Stimulated activated CD4-positive, alpha-beta T cell treated with anti-CD3 and anti-CD28 coated beads, TNF-alpha, amount 100 ng/mL, for 24 hours (primary cell): ENCODE measurements at places on chromosomes 6 and 20.
A peak's percentile ranks its signal among the peaks of the same experiment; 100 is the strongest.

DNA sequence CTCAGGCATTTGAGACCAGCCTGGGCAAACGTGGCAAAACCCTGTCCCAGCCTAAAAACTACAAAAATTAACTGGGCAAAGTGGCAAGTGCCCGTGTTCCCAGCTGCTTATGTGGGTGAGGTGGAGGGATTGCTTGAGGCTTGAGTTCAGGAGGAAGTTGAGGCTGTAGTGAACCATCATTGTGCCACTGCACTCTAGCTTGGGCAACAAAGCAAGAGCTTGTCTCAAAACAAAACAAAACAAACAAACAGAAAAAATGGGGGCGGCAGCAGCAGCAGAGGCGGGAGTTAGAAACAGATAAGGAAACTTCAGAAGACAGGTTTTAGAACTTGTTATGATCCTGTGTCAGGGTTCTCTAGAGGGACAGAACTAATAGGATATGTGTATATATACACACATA is 49.0 kb downstream of the SCAF8 start:
- DNase-seq, result no peak

- no peak for DNase-seq
Observed at GRCh38 chr6:68226460-68226859, 408.6 kb upstream of the ADGRB3 start.

DNA sequence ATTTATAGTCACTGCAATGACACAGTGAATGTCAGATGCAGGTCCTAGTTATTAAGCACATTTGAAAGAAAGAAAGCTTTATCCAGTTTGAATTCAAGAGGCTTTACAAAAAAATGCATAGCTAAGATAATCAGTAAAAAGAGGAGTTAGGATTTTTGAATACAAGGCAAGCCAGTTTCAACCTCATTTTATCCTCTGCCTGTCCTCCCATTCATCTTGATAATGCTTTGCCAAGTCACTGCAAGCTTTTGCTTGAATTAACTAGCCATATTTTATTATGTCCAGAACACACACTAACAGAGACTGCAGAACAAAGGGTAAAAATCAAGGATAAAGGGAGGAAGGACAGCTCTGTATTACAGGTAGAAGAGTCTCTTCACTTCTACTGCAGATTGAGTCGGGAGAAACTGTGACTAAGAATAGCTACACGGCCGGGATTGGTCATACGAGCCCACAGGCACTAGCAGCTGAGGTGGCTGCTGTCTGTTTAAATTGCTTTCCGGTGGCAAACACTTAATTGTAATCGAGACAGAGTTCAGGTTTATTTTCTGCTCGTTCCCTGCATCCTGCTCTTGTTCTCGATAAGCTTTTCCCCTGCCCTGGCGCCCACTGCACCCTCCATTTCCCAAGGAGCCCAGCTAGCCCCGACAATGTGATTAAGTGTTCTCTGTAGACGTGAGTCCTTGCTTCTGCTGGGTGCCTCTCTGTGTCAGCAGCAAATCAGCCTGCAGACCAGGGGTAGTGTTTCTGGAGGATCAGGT is 30.5 kb upstream of the AKAP12 start:
- DNase-seq, result no peak

- no peak for DNase-seq
Observed at GRCh38 chr6:114714836-114715507, 372.1 kb upstream of the HS3ST5 start.

- no peak for DNase-seq
Observed at GRCh38 chr6:70286905-70287304, 16.0 kb downstream of the COL9A1 start.

DNA sequence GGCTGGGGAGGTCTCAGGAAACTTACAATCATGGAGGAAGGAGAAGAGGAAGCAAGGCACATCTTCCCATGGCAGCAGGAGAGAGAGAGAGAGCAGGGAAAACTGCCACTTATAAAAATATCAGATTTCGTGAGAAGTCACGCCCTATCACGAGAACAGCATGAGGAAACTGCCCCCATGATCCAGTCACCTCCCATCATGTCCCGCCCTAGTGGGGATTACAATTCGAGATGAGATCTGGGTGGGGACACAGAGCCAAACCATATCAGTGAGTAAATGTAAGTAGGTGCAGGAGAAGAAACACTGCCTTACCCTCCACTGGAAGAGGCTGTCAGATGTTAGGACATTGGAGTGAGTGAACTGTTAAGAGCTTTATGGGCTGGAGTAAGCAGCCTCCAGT is 270.4 kb downstream of the TFAP2C start:
- DNase-seq, result no peak

GRCh38 chr6:35295521-35296315 is 1.9 kb upstream of the DEF6 start:
- DNase-seq, result no peak

- peak; percentile 72 for DNase-seq
Observed at GRCh38 chr6:31400467-31401289, 2.7 kb upstream of the MICA start.

DNA sequence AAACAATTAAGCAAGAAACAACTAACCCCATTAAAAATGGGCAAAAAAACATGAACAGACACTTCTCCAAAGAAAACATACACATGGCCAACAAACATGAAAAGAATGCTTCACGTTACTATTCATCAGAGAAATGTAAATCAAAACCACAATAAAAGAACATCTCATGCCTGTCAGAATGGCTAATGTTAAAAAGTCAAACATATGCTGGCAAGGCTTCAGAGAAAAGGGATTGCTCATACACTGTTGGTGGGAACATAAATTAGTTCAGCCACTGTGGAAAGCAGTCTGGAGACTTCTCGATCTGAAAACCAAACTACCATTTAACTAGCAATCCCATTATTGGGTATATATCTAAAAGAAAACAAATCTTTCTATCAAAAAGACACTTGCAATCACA is 217.5 kb downstream of the TINAG start:
- DNase-seq, result no peak

- DNase-seq, result no peak
Observed at GRCh38 chr20:12203981-12204380, 286.3 kb downstream of the BTBD3 start.

GRCh38 chr6:24107294-24107693 is 18.7 kb upstream of the NRSN1 start:
- no peak for DNase-seq

DNA sequence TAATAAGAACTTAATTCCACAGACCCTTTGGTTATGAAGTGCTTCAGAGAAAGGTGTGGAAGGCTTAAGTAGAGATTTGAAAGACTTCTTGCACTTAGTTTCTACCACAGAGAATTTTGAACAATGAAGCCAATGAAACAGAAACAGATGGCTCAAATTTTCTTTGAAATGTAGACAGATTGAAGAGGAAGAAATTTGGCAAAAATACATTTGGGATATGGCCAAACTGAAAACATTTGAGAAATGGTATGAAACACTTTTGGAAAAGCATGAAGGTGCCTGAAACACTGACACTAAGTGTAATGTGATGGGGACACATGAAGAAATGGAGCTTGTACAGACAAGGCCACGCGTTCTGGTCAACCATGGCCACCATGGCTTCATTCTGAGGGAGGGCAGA is 272.4 kb upstream of the EXOC2 start:
- no peak for DNase-seq

- no peak for DNase-seq
Observed at GRCh38 chr20:12171923-12172524, 254.3 kb downstream of the BTBD3 start.

GRCh38 chr6:183668-184067 is 108.6 kb upstream of the DUSP22 start:
- DNase-seq, result no peak

GRCh38 chr6:52161689-52162438 is 24.3 kb upstream of the IL17A start:
- no peak for DNase-seq

DNA sequence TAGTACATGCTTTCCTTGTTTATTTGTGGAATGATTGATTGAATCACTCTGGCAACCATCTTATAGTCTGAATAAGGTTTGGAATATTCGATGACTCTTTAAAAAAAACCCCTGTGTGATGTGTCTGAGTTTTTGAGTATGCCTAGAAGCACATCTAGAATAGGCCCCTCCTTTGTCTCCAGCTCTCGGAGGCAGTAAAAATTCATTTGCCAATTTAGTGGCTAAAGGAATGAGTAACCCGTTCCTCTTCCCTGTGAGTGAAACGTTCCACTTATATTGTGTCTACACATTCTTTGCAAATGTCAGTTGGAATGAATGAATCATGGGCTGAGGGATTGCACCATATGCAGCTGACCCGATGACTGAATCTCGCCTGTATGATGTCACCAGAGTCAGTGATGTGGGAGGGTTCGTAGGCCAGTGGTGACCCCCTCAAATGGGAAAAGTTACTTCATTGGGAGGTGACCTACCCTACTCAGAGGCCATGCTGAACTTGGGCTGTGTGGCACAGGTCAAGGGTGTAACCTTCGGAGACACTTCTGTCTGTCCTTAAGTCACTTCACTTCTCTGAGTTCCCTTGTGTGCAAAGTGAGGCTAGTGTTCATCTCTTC is 21.6 kb downstream of the MOCS3 start:
- peak; percentile 33 for DNase-seq

DNA sequence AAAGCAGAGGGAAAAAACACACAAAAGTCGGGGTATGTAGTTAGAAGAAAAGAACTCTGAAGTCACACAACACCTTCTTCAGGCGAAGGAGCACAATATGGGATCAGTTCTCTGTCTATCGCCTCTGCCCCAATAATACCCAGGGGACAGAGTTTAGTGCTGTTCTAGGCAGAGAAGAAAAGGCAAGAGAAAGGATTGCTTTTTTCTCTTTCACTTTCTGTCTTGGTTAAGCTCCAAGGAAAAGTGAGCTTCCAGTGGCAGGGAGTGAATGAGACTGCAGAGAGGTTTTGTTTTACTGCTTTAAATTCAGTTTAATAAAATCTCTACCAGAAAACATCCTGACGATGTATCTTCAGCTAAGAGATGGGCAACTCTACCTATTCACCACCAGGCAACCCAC is 86.6 kb upstream of the STXBP5 start:
- no peak for DNase-seq

DNA sequence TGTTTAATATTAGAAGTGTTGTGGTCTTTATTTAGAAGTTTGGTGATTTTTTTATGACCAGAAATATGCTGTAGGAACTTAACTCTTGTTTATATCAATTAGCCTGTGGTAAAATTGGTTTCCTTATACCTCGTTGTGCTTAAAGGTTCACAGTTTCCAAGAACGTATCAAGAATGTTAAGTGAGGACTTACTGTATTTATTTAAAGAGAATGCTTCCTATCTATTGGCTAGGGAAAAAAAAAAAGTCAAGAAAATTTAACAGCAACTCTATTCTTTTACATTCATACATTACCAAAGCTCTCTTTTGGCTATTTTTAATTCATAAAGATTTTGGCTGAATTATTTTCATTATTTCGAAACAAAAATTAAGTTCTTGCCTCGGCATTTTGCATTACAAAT is 1.6 kb downstream of the KIAA0319 start:
- no peak for DNase-seq

- no peak for DNase-seq
Observed at GRCh38 chr6:106279179-106279578, 46.4 kb downstream of the ATG5 start.

GRCh38 chr6:24721461-24722215 is 2.7 kb upstream of the C6orf62 start:
- DNase-seq, result no peak

DNA sequence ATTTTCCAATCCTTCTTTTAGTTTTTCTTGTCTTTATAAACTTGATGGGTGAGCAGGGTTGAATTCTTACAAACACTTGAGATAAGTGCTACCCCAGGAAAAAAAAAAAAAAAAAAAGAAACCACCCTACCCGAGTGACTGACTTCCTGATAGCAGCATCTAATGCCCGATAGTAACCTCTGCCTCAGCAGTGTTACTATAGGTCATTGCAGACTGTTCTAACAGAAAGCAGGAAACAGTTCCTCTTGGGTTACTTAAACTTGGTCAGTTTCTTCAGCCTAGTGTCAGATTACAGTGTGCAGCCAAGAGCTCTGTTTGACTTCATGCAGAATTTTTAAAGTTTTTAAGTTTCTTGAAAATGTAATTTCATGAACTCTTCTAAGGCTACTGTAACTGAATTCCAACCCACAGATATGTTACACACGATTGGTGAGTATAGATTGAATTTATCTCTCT is 2.1 kb downstream of the MYLIP start:
- no peak for DNase-seq

- DNase-seq, result no peak
Observed at GRCh38 chr6:15937602-15938001, 191.3 kb upstream of the MYLIP start.

- DNase-seq, result no peak
Observed at GRCh38 chr20:37686762-37687477, 6.9 kb upstream of the CTNNBL1 start.

GRCh38 chr20:46089417-46090388 is at the start of gene NCOA5:
Gene NCOA5, minus strand, starts transcription at chr20:46089962. Its CDS starts 10,538 bp downstream, at chr20:46079424.
- peak; percentile 94 for DNase-seq

DNA sequence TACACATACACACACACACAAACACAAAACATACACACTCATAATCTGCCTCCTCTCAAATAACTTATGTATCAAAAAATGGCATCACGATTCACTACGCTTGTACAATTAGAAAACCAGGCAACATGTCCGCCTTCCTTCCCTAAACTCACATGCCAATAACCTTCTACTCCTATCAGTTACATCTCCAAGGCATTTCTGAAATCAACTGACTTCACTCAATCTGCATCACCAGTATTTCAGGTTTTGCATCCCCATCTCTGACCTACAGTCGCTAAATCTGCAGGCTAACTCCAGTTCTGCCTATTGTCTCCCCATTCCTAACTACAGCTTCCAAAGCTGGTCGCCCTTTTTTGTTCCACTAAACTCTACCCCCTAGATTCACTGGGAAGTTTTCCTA is 217.5 kb downstream of the PTPRK start:
- no peak for DNase-seq

GRCh38 chr20:58001381-58001780 is 227.1 kb downstream of the ANKRD60 start:
- DNase-seq, result no peak

DNA sequence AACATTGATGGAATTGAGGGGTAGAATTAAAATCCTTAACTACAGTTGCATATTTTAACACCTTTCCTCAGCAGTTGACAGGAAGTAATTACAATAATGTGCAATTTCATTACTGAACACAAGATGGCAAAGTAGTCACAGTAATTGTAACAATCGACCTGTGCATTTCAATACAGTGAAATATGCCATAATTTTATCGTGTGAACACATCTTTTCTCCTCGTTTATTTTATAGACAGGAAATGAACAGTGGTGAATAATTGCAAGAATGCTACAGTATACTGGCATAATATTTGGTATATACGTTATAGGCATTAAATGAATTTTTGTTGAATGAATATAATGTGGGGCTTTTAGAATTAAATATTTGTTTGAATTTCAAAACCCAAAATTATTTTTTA is 25.0 kb downstream of the CYB5R4 start:
- no peak for DNase-seq
